Left cardiac atrium (tissue), 4 donors: ENCODE measurements at places on chromosomes 5 and 9.
A peak's percentile ranks its signal among the peaks of the same experiment; 100 is the strongest.

DNA sequence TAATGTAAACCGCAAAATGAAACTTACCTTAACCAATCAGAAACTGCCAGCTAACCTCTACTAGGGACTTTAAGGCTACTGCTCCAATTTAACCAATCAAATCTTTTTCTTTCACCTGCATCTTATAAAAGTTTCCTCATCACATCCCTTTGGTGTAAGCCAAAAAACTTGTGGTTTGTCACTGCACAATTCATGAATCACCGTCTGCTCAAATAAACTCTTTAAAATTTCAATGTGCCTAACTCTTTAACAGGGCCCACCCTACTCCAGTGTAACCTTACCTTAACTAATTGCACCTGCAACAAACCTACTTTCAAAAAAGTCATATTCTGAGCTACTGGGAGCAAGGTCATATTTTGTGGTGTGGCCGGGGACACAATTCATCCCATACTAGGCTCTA is 172.2 kb upstream of the GRAMD2B start:
- DNase-seq = no peak

GRCh38 chr9:35028341-35028740 is 38.8 kb downstream of the DNAJB5 start:
- no peak for DNase-seq

DNA sequence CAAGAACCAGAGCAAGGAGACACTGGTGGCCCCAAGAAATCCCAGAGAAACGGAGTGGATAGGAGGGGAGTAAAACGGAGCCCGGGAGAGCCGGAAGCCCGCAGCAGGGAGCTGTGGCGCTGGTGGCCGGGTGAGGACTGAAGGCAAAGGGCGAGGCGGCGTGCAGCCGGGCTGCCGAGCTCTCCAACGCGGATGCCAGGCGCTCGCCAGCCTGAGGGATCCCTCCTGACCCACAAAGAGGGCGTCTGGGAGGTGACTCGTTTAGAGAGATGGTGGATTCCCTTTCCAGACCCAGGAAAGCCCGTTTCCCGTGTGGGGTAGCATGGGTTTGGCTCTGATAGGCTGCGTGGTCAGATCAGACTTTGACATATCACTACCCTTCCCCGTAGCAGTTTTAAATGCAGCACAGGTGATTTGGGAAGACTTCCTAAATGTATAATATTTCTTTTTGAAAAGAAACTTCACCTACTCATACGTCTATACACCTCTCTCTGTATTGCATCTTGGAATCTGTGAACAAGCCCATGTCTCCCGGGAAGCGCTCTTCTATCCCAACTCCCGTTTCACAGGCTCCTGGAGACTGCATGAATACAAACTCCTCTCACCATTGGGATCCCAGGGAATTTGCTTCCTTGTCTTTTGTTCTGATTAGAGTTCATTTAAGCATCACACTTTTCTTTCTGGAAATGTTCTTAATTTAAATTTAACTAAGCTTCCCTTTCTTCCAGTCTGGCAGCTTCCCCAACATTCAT is 158.1 kb downstream of the C9orf152 start:
- DNase-seq = peak; percentile 55

DNA sequence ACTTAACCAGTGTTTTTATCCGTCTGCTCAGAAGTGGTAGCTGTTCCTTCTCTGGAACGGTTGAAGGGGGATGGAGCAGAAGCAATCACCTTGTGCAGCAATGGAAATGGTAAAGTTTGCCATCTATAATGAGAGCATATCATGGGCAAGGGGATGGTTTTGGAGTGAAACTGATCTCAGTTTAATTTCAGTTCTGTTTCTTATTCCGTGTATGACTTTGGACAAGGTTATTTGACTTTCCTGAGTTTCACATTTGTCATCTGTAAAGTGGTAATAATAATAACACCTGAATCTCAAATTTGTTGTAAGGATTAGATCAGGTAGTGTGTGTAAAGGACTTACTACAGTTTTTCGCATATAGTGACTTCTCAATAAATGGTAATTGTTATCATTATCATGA is 106.1 kb downstream of the PCSK1 start:
- no peak for DNase-seq

DNA sequence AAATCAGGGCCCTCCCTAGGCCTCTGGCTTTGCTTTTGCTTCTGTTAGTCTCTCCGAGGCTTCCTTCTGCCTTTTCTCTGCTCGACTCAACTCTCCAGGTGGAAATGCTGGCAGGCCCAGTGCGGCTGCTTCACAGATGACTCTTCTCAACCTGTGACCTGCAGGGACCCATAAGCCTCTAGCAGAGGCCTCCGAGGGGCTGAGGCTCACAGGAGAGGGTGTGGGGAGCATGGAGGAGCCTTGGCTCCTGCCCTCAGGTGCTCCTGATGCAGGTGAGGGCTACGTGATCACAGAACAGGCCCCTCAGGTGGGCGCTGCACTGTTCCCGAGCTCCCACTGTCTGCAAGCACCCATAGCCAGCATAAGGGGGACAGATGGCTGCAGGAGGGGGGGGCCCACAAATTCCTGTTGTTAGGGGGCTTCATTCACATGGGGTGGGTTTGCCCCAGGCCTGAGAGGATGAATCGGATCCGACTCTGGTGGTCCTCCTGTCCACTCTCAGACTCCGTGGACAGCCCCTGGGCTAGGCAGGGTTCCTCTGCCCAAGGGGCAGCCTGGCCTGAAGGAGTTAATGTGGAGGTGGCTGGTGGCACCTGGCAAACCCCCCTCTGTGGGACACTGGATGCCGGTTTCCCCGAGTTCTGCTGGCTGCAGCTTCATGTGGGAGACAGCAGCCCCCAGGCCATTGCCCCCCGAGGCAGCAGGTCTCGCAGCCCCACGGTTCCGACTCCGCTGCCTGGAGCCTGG is 10.9 kb upstream of the FCN2 start:
- no peak for DNase-seq

DNA sequence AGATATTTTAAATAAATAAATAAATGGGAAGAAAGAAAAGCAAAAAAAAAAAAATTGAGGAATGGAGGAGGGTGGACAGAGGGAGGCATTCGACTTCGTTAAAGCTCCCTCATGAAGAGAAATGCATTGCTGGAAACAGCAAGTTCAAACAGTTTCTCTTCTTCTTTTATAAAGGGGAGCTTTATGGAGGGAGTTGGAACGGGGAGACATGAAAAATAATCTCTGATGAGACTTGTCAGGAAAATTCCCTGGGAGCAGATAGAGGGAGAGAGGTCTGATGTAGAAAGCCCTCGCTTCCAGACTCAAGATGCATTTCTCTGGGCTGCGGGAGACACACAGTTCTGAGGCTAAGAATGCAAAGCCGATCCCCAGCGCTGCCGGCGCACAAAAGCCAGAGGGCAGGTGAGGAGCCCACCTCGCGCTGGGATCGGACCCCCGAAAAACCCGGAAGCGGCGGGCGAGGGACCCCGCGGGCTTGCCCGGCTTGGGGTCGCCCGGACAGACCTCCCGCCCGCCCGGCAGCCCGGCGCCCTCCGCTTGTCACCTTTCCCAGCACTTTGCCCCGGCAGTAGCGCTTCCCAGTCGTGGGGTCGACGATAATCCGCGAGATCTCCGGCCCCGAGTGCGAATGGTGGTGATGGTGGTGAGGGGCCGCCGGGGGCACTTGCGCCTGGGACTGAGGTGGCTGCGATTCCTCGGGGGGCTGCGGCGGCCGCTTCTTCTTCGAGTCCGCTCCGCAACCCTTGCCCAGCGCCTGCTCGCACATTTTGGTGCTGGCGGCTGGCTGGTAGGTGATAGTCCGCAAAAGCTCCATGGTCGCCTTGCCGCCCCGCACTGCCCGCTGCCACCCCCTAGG is 512 bp downstream of the PLK2 start:
- peak; percentile 40 for DNase-seq

DNA sequence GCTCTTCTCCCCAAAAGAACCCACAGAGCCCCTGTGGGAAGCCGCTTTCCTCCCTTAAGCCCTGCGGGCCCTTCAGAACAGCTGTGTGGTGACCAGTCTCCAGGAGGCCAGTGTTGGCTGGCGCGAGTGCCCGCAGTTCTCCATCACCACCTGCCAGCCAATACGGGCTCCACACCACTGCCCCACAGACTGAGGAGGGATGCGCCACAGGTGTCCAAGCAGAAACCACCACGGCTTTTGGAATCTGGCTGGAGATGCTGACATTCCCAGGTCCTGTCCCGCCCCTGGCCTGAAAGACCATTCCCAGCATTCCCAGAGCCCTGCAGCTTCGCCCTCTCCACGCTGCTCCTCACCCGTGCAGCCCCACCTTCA is 12.8 kb downstream of the CCNI2 start:
- no peak for DNase-seq

DNA sequence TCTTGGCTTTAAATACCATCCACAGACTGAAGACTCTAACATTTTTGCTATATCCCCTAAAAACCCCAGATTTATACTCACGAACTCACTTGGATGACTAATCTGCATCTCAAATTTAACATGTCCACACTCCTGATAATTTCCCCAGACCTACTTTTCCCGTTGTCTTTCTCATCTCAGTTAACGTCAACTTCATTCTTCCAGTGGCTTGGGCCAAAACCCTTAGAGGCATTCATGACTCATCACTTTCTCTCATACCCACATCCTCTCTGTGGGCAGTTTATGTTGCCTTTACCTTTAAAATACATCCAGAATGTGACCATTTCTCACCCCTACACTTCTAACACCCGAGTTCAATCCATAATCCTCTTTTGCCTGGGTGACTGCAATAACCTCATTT is 96.7 kb downstream of the EDIL3 start:
- no peak for DNase-seq
